ENCODE measurements at places on chromosomes 2 and 18. TPM values are rescaled to one million over a fixed set of nuclear protein-coding genes. Genes with fewer than 3 reads are reported as not detected.

ICOS gene
- total RNA-seq = not detected

ZNF385B gene
- 2.8 TPM for total RNA-seq

CCDC121 gene
- 2.9 TPM for total RNA-seq

TET3 gene
- total RNA-seq = 17.1 TPM

CIDEA gene
- total RNA-seq = not detected

- no peak for DNase-seq
Observed at GRCh38 chr2:202019689-202020450, 13.8 kb upstream of the FZD7 start.

DNA sequence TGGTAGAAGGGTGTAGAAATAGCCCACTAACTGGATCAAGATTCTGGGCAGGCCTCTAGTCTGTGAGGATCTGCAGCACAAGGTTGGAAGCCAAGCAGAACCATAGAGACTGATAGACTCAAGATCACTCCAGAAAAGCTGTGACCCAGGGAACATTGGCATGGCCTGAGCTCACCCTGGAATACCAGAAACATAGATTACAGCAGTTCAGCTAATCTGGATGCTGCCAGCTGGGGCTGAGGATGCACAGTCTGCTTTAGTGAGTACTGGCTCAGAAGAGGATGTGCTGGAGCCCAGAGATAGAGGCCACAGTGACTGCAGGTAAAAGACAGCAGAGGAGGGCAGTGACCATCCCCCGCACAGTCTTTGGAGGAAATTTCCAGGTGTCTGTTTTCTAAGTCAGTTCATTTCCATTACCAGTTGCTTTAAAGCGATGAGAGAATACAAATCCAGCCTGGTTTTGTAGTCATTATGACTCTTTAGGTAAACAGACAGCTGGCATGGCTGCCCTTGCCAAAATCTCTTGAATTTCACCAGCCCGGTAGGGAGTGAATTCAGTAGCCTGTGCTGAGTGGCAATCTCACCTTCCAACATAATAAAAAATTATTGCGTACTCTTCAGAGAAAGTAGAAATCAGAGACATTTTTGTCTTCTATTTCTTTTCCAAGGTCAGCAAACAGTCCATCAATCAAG, 119.2 kb downstream of the ANTXR1 start:
- DNase-seq = no peak

- no peak for DNase-seq
Observed at GRCh38 chr2:576292-576691, 100.9 kb downstream of the TMEM18 start.

DNA sequence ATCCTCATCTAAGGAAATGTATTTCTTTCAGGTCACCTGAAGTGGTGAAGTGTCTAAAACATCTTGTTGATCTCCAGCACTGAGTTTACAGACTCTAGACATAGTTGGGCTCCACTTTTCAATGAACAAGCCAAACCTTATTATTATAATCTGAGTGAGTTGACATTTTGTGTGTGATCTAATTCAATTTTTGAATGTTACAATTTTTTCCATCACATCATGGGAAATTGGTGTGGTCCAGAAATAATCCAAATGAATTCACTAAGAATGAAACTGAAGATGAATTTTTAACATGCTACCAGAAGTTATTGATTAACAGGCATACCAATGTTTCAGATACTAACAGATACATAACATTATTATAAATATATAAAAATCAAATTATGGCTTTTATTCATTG, 75.6 kb upstream of the EFEMP1 start:
- no peak for DNase-seq

- DNase-seq = peak; percentile 38
Observed at GRCh38 chr2:225025917-225026571, 16.2 kb downstream of the DOCK10 start.

All from PC-9 (cell line).